ENCODE measurements at places on chromosomes 2 and 18.

- no peak for DNase-seq
These were observed 94.3 kb downstream of the DGKD start for GRCh38 chr2:233448575-233448974.

GRCh38 chr2:215401896-215402379, 33.9 kb downstream of the FN1 start:
- DNase-seq, result no peak

- peak; percentile 35 for DNase-seq
These were observed 13.1 kb downstream of the CFLAR start for GRCh38 chr2:201128933-201129505.

DNA sequence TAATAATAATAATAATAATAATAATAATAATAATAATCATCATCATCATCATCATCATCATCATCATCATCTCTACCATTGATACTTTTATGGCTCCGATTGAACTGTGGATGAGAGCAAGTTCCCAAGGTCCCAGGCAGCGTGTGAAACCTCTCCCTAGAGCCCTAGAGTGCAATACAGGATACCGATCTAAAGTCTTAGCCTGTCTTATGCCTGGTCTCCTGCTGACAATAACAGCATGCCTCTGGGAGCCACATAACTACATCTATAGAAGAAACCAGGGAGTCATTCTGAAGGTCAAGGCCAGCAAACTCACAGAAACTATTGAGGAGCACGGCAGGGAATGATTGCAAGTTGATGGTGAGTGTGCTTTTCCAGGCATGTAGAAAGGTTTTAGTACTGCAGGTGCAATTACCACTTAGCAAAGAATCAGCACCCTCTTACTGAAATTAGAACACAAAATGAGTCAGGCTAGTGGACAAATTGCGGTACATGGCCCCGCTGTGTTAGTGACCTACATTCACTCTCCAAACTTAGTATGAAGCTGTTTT, 457.2 kb upstream of the CDH20 start:
- DNase-seq, result no peak

- no peak for DNase-seq
These were observed 14.0 kb downstream of the SMARCAL1 start for GRCh38 chr2:216426166-216426777.

DNA sequence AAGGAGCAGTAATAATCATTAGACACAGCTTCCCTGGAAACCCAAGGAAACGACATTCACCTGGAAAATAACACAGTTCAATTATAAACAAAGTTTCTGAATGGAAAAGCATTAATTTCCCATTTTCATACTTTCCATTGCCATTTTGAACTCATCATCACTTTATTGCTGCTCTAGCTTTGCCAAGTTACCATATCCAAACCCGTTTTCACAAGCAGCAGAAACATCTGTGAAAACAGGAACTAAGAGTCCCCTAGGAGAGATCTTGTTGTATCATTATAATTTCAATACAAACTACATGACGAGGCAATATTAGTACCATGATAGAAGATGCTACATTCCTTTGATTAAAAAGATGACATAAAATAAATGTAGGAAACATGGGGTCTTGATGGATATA, 597.0 kb upstream of the NRXN1 start:
- no peak for DNase-seq

- no peak for DNase-seq
These were observed 100.9 kb downstream of the BAZ2B start for GRCh38 chr2:159515441-159515840.

DNA sequence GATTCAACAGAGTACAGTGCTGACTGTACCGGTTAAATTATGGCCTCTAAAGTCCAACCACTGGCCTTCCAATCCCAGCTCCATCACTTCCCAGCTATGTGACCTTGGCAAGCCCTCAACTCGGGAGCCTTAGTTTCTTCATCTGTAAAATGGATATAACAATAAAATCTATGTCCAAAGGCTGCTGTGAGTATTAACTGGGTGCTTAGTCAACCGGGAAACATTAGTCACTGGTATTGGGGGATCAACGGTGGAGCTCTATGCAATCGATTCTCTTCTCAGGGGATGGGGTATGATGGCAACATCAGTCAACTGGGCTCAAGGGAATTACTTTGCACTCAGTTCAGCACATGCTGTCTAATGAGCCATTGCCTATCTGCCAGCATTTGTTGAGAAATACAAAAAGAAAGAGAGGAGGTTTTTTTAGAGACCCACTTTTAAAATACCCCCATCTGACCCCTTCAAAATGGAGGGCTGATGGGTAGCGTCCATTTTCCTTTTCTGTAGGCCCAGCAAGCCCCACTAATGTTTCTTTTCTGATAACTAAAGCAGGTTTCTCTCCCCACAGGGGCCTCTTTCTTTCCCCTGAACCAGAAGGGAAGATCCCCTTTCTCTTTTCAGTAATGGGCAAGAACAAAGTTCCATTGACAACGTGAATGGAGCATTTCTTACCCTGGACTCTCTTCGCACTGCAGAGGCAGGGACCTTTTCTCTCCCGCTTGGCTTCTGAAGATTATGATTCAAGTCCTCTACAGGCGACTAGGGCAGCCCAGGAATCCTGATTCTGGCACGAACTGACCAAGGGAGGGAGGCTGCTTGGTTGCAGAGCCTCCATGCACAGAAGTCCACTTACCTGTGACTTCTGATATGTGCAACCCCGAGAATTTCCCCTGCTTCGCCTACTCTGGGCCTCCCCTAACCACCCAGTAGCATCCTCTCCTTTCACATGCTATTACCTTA, 8.7 kb upstream of the AGFG1 start:
- no peak for DNase-seq

DNA sequence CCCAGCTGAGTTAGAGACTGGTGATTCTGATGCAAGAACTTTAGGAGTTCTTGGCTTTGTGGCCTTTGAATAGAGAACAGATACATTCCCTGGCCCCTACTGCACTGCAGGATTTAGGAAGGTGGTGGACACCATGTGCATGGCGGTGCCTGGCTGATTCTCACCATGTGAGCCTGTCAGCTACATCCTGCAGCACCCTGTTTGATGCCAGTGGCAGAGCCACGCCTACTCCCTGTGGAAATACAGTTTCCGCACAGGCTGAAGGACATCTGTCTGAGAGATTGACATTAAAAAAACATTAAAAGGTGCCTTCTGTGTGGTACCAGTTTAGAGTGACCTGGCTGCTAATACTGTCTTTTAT, 50.0 kb downstream of the KCNE4 start:
- no peak for DNase-seq

- DNase-seq, result no peak
These were observed 49.9 kb downstream of the KLF7 start for GRCh38 chr2:207115715-207116364.

DNA sequence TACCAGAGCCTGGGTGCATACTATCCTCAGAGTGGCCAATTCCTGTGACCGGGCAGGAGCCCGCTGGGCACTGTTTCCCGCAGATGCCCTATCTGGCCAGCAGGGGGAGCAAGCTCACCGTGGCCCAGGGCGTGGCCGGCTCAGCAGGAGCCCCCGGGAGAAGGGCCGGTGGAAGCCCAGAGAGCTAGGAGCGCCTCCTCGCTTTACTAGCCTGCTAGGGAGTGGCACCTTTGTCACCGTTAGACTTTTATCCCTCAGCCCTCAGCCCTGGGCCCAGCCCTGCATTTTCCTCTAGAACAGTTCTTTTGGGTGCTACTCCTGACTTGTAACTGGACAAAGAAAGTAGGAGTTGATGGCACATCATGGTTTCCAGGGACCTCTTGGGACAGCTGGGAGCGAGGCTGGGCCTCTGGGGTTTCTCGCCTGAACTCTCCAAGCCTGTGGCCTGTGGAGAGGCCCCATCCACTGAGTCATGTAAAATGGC, 24.0 kb downstream of the TMEM177 start:
- DNase-seq, result peak; percentile 74

DNA sequence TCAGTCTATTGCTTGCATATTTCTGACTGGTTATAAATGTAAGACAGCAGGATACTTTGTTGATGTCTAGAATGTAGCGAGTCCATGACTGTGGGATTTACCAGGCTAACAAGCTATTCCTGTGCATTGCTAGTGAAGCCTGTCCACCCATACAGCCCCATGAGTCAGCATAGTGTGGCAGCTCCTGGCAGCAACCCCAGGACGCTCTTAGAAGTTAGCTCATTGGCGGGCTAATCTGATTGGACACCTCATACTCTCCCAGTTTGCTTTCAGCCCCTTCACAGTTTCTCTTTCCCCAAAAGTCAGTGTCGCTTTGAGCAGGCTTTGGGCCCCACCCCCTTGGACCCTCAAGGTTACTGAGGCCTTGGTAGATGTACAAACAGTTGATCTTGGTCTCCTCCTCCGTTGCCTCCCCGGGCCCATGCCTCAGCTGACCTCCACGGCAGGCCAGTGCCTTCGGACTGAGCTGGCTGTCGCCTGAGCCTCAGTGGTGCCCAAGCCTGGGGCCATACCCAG, 48.0 kb downstream of the COA5 start:
- DNase-seq, result no peak

DNA sequence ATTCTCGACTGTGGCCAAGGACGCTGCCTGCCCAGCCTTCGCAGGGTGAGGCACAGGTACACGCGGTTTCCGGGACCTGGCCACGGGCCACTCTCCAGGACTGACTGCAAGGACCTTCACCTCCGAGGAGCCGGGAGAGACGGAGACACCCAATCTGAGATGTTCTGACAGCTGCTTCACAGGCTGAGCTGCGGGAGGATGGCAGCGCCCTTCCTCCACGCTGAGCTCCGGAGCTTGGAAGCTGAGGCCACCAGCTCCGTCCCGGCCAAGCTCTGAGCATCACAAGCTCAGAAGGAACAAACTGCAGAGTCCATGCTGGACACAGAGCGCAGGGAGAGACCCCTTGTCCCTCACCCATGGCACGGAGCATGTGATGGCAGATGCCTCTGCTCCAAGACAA, 71.1 kb upstream of the CTDP1 start:
- no peak for DNase-seq

DNA sequence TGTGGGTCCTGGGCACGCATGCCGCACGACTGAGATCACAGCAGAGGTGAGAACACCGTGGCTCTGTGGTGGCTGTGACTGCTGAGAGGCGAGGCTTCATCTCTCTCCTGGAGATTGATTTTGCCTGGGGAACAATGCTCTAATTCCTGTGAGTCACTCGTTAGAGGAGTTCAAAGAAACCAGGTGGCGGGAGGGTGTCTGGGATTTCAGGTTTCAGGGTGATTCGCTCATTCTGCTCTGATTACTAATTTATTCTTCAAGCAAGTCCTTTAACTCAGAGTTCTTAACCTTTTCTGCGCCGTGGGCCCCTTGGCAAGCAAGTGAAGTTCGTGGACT, 56.3 kb downstream of the GLI2 start:
- DNase-seq, result no peak

DNA sequence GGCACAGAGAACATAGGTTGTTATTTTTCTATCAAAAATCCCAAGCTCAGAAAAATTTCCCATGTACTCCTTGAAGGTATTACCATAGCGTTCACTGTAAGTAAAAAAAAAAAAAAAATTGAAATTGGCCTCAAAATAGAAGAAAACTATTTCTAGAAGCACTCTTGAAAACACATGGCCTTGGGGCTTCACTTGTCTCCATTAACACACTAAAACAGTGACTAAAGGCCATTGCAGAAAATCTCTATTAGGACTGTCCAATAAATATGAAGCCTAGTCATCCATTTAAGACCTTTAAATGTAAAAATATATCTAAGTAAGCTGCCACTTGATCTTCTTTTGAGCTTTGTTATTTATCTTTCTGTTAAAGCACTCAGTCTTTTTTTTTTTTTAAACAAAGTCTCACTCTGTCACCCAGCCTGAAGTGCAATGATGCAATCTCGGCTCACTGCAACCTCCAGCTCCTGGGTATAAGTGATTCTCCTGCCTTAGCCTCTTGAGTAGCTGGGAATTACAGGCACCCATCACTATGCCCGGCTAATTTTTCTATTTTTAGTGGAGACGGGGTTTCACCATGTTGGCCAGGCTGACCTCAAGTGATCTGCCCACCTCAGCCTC, 35.8 kb downstream of the CCDC68 start:
- DNase-seq, result no peak

Measured in activated naive CD4-positive, alpha-beta T cell treated with anti-CD3 and anti-CD28 coated beads, Interleukin-2, amount 10 ng/mL, durations not matched to agents 7 days and 5 days (primary cell).